Bronchial epithelial cell (primary cell): ENCODE measurements at places on chromosomes 2 and 18. TPM values are rescaled to one million over a fixed set of nuclear protein-coding genes. Genes with fewer than 3 reads are reported as not detected.

CHRNG gene
- not detected in 2 replicates for total RNA-seq

DNA sequence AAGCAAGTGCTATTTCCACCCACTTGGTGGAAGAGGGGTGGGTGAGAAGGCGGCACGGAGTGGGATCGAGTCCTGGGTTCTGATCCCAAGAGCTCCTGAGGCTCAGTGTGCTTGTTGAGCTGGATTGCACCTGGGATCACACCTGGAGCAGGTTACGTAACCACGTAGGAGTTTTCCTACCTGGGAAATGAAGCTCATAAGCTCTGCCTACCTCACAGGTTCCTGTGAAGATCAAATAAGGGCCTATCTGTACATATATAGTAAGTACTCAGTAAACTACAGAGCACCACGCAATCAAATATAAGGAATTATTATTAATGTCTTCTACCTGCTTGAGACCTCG is 11.0 kb downstream of the NPC1 start:
- no peak for DNase-seq

GRCh38 chr2:568639-569235 is 108.5 kb downstream of the TMEM18 start:
- no peak for DNase-seq

DNA sequence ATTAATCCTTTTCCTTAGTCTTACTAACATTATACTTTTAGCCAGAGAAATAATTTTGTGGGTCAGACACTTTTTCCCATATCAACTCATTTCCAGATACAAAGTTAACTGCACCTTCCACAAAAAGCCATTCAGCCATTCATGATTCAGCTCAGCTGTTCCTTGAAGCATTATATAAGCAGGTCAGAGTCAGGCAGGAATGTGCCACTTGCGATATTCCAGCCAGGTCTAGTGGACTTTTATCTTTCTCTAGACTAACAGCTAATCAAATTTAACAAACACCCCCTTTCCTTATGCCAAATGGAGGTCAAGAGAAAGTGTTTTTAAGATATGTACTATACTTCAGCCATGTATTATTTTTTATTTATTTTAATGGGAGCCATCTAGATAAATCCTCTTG is 75.6 kb upstream of the EPB41L3 start:
- no peak for DNase-seq

RAD51AP2 gene
- 0.13 TPM in 1 of 2 replicates, not detected in the other for total RNA-seq

DNA sequence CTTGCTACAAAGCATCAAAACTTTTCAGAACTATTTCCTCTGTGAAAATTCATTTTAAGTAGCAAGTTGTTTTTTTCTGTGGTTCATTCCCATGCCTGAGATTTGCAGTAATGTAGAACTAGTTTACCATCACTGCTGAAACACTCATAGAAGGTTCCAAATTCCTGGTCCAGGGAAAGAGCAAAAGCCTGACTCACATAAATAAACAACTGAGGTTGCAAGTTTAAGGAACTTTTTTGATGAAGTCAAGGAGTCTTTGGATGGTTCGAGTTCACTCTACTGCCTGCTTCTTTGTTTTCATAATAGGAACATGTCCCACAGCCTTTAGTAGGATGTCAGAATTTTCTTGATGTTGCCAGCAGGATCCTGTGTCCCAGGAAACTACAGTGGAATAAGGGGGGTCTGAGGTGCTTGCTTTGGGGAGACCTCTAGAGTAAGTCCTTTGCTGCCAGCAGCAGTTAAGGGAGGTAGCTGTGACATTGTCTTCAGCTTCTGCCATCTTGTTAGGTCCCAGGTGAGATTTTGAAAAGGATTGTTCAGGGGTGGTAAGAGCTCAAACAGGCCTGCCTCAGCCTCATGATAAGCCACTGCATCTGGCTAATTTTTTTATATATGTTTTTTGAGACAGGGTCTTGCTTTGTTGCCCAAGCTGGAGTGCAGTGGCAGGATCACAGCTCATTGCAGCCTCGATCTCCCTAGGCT is 43.9 kb downstream of the ACSL3 start:
- DNase-seq = peak; percentile 30

- DNase-seq = no peak
These were observed 1199.1 kb upstream of the GYPC start for GRCh38 chr2:125456693-125457363.

CDK5R2 gene
- total RNA-seq = not detected in 2 replicates

DNA sequence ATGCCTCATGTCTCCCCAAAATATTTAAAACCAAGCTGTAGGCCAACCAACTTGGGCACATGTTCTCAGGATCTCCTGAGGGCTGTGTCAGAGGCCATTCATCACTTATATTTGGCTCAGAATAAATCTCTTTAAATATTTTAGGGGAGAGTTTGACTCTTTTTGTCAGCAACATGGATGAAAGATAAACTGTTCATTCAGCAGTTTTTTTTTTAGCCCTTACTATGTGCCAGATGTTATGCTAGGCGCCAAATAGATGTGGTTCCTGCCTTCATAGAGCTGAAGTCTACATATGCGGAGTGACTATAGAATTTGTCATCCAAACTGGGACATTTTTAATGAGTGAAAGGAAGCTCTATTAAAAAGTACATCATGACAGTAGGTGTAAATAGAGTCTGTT is 42.5 kb upstream of the TWSG1 start:
- no peak for DNase-seq

DNA sequence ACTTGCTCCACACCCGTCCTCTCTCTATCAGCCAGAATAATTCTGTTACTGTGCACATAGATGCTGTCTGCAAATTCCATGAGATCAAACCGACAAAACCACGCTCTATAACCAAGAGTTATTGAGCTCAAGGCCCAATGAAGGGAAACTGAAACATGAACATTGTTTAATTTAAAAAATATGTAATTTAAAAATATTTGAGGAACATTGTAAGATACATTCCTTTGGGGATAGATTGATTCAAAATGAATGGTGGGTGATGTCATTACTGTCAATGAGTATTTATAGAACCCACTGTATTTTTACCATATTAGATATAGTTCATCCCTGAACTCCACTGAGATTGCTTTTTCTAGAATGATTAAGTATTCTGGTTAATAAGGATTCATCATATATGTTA is 50.4 kb downstream of the NCKAP5 start:
- no peak for DNase-seq

KYNU gene
- 30.3 and 31.4 TPM in 2 replicates for total RNA-seq

DNA sequence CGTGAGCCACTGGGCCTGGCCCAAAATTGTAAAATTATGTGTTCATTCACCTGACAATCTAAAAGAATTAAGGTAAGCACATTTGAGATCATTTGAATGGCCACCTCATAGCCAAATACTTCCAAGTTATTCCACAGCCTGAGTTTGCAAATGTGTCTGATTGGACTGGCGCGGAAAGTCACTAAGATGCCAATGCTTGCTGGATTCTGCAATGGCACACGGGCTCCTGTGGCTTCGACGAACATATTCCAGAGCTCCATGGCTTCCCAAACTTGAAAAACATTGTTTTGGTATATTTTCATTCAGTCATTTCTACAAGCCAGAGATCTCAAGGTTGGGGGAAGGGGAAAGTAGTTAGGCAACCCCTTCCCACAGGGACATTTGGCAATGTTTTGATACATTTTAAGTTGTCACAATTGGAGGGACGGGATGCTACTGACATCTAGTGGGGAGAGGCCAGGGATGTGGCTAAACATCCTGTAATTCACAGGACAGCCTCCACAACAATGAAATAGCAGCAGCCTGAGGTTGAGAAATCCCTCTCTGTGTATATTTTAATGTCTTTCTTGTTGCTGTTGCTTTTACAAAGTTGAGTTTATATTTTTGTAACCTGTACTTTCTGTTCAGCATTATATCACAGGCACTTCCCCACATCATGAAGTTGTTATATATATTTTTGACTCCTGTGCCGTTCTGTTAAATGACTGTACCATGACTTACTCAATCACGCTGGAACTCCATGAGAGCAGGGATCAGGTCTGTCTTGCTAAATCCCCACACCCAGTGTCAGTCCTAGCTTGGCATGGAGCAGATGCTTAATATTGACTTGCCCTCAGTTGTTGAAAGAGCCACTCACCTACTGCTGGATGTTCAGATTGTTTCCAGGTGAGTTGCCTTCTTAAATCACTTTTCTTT is 56.9 kb downstream of the COL4A4 start:
- DNase-seq = peak; percentile 55

DNA sequence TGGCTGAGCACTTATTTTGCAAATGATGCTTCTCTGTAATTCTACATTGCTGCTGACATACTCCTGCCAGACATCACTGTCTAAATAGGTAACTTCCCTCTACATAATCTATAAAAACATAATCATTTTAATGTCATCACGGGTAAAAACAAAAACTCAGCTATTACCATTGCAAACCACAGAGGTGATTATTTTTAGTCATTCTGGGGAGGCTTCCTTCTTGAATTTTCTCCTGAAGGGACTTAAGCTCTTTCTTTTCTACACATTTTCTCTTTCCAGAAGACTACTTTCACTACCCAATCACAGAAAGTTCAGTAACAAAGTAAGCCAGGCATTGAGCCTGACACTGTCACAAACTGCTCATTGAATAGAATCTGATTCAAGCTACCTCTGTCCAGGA is 40.4 kb upstream of the NFU1 start:
- no peak for DNase-seq

DNA sequence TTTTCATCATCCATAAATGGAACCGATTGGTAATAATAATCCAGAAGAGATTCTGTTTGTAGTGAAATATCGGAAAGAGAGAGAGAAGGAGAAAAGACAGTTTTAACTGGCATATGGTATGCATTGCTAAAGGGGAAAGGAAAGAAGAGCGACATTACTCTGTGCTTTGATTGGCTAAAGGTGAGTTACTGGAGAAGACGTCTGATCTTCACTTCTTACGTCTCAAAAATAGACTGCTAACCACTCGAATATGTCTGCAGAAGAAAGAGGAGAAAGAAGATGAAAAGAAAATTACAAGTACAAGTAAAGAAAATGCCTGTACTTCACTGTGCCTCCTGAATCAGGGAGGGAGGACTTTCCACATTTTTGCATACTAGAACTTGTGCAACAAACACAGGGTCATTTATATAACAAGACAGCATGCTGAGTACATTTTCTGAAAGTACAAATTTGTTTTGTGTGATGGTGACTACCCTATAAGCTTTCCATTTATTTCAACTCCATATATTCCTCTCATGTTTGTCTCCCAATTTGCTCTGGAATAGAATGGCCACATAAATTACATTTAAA is 787.2 kb downstream of the RNF144A start:
- no peak for DNase-seq

DNA sequence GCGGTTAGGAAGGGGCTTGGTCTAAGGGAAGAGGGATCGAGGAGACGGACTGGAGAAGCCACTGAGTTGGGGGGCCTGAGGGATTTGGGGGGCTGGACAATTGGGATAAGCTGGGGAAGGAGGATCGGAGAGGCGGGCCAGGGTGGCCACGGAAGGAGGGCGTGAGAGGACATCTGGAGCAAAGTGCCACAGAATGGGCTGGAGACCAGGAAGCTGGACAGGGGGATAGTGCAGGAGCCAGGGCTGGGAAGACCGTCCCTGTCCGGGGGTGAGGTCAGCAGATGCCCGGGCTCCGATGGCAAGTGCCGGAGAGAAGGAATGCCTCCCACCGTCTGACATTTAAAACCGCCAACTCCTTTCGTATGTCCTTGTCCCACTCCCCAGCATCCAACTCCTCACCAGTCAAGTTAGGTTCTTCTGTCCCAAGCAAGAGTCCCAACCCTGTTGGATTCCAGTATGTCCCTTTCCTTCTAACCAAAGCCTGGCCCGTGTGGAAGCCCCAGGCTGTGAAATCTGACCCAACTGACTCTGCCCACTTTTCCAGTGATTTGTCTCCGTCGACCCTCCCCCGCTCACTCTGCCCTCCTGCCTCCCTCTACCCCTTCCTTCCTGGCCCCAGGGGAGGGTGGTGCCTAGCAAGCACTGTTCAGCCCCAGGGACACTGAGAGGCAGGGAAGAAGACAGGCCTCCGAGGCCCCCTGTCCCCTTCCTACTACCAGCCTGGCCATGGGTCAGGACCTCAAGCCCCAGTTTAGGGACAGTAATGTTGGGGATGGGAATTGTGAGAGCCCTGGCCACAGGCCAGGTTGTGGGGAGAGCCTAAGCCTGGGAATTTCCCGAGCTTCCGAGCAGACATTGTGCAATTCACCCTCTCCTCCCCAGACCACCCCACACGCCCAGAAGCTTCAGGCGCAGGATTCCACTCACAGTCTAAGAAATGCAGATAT is 31.5 kb upstream of the TMBIM1 start:
- peak; percentile 45 for DNase-seq

GRCh38 chr2:140234116-140234515 is 1453.9 kb upstream of the NXPH2 start:
- DNase-seq = no peak

MAP2 gene
- 8.2 and 33.7 TPM in 2 replicates for total RNA-seq
